ENCODE measurements at places on chromosomes 6 and 20. TPM values are rescaled to one million over a fixed set of nuclear protein-coding genes. Genes with fewer than 3 reads are reported as not detected.

The METTL24 gene
- not detected for total RNA-seq

- no peak for DNase-seq
Measured at GRCh38 chr6:144268794-144269349, 16.3 kb upstream of the UTRN start.

DNA sequence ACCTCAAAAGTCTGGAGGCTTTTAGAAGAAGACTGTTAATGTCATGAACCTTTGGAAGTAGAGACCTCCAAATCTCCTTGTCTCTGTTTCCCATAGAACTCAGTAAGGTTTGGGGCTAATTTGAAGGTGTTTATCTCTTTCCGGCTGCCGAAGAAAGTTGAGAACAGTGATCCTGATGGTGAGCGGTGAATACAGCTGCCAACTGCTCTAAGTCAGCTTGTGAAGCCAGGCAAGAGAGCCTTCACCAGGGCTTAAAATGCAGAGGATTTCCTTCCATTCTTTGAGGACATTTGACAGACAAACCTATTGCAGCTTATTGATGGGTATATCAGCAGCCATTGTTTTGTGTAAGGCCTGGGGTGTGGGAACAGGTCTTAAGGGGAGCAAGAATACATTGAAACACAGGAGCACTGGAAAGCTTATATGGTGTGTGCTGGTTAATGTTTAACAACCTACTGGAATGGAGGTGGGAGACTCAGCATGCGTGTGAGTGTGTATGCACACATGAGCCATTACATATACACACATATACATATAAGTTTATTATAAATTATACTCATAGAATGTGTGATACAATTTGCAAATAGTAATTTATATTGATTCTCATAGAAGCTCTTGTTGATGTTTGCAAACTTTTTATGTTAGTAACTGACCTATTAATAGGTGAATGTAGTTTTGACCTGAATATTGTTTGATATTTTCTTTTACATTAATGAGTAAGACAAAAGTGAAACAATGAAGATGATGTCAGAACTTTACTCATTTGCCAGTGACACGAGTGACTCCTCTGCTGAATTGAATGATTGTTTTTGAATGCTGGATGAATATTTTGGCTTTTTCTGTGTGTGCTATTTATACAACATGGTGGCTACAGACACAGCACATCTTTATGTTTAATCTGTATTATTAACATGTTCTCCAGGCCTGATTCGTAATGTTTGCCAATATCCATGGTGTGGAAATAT, 18.1 kb downstream of the PLEKHG1 start:
- no peak for DNase-seq

GRCh38 chr20:37988306-37988954, 44.8 kb downstream of the TTI1 start:
- DNase-seq = no peak

DNA sequence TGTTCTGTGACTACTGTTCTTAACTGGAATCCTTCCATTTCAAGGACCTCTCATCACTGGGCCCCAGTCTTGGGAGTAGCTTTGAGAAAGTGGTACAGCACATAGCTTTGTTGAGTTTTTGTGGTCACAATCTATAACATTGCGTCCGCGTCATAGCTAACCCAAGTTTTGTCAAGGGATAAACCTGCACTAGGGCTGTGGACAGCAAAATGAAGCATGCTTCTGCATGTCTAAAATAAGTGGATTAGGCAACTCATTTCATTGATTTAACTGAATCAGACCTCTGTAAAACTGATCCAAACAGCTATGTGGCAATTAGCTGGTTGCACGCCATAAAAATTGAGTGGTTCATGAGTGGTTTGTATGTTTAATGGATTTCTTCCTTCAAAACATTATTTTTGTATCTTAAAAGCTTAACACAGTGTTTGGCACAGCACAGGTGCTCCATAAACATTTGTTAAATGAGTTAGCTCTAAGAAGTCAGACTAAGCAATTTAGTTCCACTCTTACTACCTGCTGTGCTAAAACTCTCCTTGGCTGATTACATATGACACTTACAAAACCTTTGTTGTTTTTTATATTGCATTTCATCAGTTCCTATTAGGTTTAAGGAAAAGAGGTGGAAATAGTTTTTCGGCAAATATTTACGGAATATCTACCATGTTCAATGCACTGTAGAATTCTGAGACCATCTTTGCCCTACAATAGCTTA, 160.3 kb upstream of the ATXN1 start:
- DNase-seq = no peak

DNA sequence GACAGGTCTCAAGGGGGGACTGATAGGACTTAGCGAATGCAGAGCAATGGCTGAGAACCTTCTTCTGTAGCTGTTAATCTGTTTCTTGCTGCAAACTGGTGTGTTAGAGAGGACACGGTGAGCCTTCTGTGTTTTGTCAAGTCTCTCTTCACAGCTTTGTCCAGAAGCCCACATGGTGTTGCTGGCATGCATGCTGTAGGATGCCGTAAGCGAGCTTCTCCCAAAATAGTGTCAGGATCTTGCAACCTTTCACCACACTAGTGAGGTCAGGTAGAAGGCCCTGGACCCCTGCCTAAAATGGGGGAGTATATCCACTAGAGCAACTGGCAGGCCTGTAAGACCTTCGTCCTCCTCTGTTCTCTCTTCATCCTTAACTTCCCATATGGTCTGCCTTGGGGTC, 51.9 kb upstream of the GLP1R start:
- no peak for DNase-seq

The BAK1 gene
- 23.6 TPM for total RNA-seq

DNA sequence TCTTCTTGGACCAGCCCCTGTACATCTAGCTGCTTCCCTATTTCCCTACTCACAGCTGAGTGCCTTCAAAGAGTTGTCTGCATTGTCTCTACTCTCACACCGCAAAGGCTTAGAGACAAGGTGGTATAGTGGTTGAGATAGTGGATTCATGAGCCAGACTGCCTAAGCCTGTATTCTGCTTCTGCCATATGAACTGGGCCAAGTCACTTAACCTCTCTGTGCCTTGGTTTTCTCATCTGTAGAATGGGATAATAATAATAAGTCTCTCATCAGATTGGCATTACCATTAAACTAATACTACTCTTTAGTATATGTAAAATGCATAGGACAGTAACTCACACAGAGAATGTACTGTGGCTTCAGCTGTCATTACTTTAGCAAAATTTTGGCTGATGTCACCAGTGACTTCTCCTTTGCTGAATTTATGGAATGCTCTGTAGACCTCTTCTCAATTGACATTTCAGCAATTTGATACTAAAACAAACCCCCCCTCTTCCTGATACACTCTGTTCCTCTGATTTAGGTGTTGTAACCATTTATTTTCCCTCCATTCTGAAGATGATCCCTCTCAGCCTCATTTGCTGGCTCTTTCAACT, 156.1 kb downstream of the ADAT2 start:
- DNase-seq = no peak

The PSORS1C1 gene
- 0.64 TPM for total RNA-seq

The LRRN4 gene
- total RNA-seq = not detected

The CDKN1A gene
- total RNA-seq = 200 TPM

The MEA1 gene
- total RNA-seq = 98.7 TPM

The OR2H1 gene
- total RNA-seq = not detected

The TREML2 gene
- not detected for total RNA-seq

Measured in HT1080 (cell line).